Common myeloid progenitor, CD34-positive (primary cell): ENCODE measurements at places on chromosomes 1 and 21.

DNA sequence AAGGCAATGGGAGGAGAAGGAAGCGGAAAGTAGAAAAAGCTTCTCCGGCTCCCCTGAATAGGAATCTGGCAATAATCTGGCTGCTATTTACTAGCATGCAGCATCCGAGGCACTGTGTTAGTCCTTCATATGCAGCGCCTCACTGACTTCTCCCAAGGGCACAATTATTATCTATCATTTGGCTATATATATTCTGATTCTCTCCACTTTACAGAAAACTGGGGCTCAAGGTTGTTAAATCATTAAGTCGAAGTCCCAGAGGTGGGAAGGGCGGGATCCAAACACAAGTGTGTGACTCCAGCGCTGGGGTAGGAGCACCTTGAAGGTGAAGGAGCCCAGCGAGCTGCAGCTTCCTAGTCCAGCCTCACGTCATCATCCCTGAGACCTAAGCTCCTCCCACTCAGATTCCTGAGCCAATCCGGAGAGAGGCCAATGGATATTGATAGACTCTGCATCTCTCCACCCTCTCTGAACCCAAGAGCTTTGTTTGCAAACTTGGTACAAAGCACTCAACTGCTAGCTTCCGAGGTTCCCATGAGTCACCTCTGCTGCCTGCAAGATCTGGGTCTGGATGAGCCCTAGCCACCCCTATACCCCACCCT, 16.6 kb upstream of the EYA3 start:
- no peak for DNase-seq

- peak; percentile 70 for DNase-seq
Observed at GRCh38 chr1:221632072-221632471, 109.8 kb downstream of the DUSP10 start.

GRCh38 chr1:201397675-201398074, 1.4 kb downstream of the LAD1 start:
- DNase-seq, result no peak

- no peak for DNase-seq
Observed at GRCh38 chr1:92495392-92496063, 8.8 kb upstream of the GFI1 start.

GRCh38 chr1:198550941-198551524, 10.6 kb upstream of the ATP6V1G3 start:
- DNase-seq, result no peak

GRCh38 chr21:34889676-34890469, 159.2 kb downstream of the RUNX1 start:
- DNase-seq, result peak; percentile 80

GRCh38 chr1:45026446-45026845, 14.4 kb downstream of the UROD start:
- DNase-seq, result no peak

GRCh38 chr1:3393024-3393986, 61.2 kb upstream of the ARHGEF16 start:
- DNase-seq, result no peak

GRCh38 chr1:34786521-34787325, 5.7 kb downstream of the GJB3 start:
- DNase-seq, result peak; percentile 85

- no peak for DNase-seq
Observed at GRCh38 chr1:180631194-180631765, 542 bp upstream of the XPR1 start.

- DNase-seq, result no peak
Observed at GRCh38 chr1:97581614-97582051, 339.2 kb downstream of the DPYD start.

GRCh38 chr1:61089741-61090140, 7.4 kb downstream of the NFIA start:
- DNase-seq, result no peak

GRCh38 chr1:61699911-61700851, 24.8 kb downstream of the TM2D1 start:
- no peak for DNase-seq

- no peak for DNase-seq
Observed at GRCh38 chr1:152127673-152128072, 12.4 kb upstream of the TCHH start.

DNA sequence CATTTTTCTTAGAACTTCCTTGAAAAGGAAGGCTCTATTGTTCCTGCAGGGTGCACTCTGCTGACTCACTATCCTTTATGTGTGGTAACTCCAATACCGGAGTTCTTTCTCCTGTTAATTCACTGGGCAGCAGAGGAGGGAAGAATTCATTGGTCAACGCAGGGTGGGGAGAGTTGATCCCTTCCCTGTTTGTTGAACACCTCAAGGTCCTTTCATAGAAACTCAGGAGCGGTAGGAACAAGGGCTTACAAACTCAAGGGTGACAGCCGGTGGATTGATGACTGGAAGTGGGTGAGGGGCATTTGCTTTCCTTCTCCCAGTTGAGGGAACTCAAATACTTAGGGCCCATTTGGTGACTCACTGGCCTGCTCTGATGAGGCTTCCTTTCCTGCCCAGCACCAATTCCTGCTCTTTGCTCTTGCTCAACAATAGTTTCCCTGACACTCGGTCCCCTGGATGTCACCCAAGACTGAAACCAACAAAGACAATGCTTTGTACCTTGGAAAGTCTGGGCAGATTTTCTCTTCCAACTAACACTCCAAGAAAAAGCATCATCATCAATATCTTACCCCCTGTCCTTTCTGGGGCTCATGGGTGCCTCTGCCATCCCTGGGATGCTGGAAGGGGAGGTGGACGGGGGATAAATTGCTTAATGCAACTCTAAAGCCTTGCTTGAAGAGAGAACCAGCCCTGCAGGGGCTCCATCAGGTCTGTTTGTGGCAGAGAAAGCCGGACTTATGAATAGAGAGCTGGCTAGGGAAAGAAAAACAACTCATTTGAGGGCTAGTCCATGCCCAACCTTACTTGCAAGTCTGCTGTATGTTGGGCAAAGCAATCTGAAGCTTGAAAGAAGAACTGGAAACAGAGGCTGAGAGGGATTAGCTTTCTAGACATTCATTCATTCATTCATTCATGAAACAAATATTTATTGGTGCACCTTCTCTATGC, 9.3 kb downstream of the SLC26A9 start:
- DNase-seq, result no peak

- no peak for DNase-seq
Observed at GRCh38 chr1:35377555-35377954, 109.0 kb downstream of the ZMYM4 start.

- no peak for DNase-seq
Observed at GRCh38 chr21:35032474-35033263, 16.4 kb downstream of the RUNX1 start.

DNA sequence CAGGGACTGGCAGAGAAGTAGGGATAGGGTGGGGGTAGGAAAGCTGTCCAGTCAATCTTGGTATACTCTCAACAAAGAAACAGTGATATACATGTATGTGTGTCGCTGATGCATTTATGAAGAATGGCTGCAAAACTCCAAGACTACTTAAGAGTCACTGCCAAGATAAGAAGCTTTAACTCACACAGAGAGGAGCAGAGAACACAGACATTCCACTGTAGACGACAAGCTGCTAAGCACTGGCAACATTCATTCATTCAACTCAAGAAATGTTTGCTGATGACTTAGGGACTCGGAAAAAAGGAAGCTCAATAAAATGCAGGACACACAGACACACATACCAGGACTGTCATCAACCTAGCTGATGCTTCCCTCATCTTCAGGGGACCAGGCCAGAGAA, 5.5 kb downstream of the CTNNBIP1 start:
- no peak for DNase-seq

DNA sequence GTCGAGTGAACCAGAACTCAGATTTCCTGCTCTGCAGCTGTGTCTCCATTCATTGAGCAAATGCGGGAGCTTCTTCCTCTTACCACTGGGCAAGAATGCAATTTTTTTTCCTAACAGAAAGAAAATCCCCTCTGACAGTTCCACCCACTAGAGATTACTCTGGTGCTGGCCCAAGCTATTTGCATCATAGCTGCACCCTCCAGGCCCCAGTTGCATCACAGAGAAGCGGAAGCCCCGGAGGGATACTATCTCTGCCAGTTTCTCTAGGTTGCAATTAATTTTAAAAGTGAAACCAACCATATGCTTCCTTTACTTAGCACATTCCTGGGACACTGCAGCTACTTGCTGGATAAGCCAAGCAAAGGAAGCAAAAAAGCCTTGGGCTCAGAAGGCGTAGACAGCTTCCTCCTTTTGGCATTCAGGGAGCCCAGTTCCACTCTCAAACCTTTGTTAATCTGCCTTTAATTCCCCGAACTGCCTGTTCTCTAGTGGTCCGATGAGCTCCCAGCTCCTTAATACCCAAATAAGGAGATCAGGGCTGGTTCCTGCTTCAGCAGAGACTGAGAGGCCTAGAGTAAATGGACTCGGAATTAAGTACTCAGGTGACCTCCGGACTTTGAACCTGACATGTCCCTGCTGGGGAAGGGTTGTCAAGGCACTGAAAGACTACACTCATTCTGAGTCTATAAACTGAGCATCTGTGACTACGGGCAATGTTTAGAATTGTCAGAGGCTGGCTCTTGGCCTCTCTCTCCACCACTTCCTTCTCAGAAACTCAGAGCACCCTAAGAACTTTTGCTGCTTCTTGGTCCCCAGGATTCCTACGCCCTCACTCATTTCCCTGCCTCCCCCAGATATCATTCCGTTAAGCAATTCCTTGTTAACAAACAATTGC, 72.5 kb upstream of the TNFSF18 start:
- DNase-seq, result peak; percentile 85

DNA sequence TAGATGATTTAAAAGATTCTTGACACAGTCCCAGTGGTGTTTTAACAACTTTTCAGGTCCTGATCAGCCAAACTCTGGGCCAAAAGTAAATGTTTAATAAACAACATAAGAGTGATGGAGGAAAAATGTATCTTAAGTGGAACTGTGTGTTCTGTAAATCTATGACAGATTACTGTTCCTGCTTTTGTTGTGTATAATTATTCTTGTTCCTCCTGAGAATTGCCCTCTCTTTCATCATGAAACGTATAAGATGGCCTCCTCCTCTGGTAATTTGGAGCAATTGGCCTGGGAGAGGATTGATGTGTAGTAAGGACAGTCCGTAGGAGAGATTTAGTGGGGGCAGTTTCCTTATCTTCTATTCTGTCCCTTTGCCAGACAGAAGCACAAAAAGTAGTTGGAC, 34.5 kb downstream of the GALNT2 start:
- DNase-seq, result no peak

- DNase-seq, result no peak
Observed at GRCh38 chr1:24236789-24237371, 49.8 kb upstream of the IFNLR1 start.

- DNase-seq, result no peak
Observed at GRCh38 chr1:220943319-220943996, 64.2 kb downstream of the HLX start.
